HEK293T (cell line): ENCODE measurements at places on chromosomes 2 and 18.

DNA sequence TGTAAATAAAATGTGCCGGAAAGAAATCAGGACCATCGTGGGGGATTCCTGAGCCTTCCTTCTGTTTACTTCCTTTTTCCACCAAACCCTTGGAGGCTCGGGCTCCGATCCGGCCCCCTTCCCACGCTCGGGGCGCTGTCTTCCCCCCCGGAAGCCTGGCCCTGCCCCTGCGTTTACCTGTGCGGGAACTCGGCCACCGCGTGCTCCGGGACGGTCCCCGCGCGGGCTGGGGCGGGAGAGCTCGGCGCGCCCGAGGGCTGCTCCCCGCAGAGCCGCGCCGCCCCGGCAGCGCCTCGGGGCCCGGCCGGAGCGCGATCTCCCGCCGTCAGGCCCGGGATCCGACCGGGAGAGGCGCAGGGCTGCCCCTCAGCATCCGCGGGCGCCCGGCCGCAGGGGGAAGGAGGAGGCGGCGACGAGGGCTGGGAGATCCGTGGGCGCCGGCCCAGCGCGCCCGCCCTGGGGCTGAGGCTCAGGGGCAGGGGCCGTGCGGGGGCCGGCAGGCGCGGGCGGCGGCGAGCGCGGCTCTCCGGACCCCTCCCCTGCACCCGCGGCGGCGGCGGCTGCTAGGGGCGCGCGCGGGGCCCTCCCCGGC, 435 bp downstream of the ADCY3 start:
- peak; percentile 62 for DNase-seq

- DNase-seq: no peak
These were observed 800 bp downstream of the TTC21B start for GRCh38 chr2:165952741-165953211.

DNA sequence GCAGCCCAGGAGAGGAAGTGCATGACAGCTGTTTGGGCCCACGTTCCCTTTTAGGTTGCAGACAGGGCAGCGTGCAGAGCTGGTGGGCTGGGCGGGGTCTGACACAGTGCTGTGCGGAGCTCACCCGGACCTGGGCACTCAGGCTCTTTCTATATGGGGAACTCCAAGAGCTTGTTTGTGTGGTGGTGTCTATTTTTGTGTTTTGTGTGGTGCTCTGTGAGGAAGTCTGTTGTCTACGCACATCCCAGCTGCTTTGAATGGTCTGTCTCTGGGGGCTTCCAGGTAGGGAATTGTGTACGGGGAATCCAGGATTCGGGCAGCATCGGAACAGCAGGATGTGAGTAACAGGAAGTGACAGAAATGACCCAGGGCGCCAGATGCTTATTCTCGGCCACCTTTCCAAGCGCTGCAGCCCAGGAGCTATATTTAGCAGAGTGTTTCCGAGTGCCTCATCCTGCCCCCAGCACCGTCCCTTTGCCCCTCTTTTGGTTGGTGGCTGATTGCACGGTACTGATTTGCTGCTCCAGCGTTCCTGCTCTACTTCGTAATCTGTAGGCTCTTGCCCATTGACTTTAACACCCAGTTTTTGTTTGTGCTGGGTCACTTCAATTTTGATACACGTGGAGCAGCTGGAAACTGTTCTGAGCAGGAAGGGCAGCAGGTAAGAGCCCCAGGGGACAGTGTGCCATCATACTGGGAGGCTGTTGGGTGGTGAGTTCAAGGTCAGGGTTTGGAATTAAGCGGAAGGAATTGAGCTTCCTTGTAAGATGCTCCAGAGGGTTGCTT, 64.7 kb downstream of the DGKD start:
- no peak for DNase-seq

DNA sequence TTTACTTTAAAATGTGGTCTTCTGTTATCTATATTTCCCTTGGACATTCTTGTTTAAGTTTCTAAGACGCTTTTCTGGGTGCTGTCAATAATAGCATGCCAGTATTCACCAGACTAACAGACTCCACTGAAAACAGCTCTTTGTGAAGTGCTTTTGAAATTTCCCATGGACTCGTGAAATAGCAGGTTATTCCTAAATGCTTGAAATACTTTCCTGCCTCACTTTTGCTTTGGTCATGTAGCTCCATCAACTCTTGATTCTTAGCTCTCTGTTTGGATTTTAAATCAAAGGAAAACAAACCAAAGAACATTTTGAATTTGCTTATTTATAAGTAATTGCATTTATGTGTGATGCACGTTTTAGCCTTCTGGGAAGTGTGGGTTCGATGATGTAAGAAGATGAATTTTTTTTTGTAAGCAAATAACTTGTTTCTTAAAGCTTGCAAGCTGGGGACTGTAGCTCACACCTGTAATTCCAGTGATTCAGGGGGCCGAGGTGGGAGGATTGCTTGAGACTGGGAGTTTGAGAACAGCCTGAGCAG, 147.8 kb downstream of the WDSUB1 start:
- no peak for DNase-seq

DNA sequence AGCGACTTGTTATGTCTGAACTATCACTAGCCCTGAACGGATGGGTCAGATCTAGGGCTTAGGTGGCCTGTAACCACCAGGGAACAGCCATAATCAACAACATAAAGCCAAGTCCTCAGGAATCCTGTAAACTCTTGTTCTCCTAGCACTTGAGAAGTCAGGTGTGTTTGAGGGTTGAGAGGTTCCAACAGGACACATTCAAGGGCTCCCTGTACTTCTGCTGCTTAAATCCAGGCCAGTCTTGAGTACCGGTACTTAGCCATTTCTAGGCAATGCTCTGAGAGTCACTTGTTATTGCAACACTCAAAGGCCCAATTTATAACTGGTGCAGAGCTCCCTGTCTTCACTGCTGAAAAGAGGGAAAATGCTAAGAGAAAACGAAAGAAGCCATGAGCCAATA, 21.6 kb upstream of the SLC40A1 start:
- DNase-seq: no peak

DNA sequence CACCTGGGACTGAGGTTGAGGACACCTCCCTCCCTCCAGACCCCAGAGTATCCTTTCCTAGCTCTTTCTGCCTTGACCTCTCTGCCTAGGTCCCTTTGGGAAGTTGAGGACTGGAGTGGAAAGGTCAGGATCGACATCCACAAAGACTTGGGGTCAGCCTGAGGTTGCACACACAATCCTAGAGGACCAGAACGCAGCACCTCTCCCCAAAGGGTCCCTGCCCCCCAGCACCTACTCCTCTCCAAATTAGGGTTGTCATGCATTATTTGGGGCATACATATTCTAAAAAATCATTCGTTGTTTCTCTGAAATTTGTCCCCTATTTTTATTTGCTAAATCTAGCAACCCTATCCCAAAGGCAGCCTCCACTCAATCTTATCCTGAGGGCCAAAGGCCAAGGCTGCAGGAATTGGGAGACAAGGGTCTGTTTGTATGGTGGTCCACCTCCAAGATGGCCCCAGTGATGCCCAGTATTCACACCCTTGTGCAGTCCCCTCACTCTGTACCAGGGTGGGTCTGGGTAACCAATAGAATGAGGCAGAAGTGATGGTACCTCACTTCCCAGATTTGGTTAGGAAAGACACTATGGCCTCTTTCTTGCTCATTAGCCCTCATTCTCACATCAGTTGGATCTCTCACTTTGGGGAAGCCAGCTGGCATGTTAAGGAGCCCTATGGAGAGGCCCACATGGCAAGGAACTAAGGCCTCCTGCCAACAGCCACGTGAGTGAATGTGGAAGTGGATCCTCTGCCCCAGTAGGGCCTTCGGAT, 3.5 kb upstream of the CHRNG start:
- DNase-seq: no peak

- no peak for DNase-seq
These were observed 653.0 kb upstream of the SLC39A10 start for GRCh38 chr2:195003881-195004471.

DNA sequence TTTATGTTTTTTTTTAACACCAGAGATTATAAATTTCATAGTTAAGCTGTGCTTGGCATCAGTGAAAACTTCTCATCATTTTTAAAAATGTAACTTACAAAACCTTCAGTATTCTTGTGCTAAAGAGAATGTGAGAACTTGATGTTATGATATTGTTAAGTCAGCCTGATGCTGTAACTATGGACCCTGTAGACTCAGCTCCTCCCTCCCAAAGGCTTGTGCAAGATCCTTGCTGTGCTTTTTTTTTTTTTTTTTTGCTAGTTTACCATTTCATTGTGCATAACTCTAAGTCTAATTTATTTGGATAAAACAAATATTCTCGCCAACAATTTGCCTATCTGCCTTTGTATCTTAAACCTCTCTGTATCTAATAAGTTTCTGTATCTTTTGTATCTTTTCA, 12.9 kb upstream of the TFPI start:
- DNase-seq: no peak

- peak; percentile 18 for DNase-seq
These were observed 36.3 kb upstream of the SLC8A1 start for GRCh38 chr2:40488101-40488601.

DNA sequence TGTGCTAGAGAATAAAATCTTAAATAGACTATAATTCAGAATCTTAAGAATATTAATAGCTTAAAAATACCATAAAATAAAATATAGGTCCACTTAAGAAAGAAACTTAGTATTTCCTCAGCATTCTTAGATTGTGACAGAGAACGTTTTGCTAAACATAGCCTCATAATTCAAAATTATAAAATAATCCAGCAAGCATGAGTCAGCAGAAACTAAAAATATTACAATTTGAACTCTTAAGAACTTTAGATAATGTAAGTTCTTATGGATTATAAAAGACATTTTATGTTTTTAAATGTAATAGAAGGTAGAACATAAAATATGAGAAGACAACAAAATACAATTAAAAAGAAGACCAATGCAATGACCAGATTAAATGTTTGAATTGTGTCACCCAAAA, 164.5 kb upstream of the MC4R start:
- no peak for DNase-seq

DNA sequence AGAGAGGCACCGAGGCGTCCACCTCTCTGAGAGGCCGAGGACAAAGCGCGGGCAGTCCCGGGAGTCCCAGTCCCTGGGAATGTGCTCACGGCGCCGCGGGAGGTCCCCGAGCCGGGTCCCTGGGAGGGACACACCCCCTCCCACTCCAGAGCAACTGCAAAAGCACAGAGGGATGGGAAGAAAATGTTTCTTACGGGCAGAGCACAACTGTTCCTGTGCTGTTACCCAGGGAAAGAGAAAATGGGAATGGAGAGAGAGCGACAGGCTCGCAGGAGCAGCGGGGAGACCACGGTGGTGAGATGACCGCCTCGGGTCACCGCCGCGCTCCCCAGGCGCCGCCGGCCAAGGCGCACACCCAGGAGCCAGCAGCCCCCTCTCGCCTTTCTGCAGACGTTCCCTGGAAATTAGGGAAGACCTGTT, 1.2 kb upstream of the BCL11A start:
- DNase-seq: no peak

DNA sequence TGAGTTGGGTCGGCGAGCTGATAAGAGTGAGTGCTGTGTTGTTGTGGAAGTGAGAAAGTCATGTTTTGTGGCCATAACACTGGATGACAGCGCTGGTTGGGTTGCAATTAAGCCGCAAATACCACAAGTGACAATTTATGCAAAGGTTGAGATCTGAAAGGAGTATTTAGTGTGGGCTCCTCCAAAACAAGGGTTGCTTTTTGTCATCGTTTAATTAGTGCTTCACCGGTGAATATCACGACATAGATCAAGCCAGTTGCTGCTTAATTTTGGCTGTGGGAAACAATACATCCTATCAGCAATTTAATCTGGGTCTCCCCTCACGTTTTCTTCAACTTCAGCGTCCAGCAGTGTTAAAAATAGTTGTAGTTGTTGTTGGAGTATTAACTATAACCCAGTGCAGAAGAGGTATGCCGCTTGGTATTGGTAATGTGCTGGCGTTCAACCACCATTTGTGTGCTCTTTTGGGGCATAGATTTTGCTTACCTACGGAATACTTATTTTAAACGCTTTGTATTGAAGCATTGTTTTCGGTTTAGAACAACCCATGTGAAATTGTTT, 662 bp downstream of the ACVR2A start:
- no peak for DNase-seq

DNA sequence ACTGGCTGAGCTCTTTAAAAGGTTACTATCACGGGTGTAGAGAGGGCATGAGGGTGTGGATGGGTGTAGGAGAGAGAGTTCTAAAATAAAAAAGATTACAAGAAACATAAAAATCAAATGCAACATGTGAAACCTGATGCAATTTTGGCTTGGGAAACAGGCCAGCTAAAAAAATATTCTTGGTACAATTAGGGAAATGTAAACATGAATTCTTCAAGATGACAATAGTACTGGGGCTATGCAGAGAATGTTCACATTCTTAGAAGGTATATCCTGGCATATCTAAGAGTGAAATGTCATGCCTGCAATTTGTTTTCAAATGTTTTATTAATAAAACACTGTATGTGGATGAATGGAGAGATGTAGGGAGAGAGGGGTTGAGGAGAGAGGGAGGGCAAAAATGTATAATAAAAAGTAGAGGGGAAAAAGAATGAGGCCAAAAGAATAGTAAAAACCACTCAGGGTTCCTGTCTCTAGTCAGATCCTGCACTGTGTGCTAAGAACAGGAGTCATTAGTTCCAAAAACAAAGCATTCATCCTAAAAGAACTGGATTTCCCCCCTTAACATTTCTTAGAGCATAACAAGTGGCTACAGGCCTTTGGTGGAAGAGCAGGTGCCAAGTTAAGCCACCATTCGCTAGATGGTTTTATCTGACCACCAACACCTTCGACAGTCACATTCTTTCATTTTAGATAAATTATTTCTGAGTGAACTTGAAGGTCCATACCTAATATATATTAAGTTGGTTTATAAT, 77.3 kb downstream of the LPIN2 start:
- no peak for DNase-seq

DNA sequence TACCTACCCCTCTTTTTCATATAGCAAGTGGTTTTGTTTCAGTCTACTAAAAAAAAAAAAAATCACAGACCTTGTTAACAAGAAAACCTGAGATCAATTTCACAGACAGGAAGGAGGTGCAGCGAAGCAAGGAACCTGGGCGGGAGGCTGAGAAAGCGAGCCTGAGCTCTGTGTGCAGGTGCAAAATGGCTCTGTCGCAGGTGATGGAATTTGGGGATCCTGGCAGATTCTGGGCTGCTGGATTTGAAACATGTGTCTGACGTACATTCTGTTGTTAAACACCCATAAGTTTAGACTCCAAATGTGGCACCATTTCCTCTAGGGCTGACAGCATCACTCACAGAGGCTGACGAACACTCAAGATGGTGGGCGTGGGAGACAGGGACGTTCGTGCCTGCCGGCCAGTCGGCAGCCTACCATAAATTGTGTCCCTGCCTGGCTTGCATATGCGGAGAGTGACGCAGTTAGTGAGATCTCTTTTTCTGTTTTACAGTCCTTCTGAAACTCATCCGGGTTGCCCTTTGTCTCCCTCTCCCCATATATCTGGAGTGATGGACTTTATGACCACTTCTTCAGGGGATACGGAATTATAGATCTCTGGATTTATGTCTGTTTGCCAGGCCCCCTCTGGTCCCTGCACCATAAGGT, 8.8 kb upstream of the DDX1 start:
- DNase-seq: no peak

DNA sequence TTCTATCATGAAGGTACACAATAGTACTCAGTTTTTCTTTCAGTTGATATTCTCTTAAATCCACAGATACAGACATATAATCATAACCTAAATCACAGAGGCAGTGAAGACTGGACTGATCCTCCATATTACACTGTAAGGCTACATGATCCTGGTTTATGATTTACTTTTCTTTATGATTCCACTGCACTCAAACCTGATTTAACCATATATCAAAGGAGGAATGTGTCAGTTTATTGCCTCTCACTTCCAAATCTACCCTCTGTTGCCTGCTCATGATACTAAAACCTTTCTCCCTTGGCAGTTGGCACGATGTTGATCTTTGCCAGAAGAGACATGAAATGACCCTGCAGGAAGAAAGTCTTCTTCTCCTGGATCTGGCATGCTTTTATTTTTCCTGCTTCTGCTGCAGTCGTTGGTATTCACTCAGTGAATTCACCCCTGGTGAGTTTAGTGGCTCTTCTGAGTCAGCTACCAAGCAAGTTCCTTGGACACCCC, 426.4 kb downstream of the MBD2 start:
- no peak for DNase-seq
